Prostate gland (tissue), 2 donors: ENCODE measurements at places on chromosomes 16 and 17. TPM values are rescaled to one million over a fixed set of nuclear protein-coding genes. Genes with fewer than 3 reads are reported as not detected.

Gene CRAMP1
- total RNA-seq: 12.7 TPM

Gene LRRC37A
- 2.8 TPM for total RNA-seq

Gene ARL5C
- not detected for total RNA-seq

Gene IGSF6
- total RNA-seq: 4.5 TPM

Gene HOXB1
- not detected for total RNA-seq

Gene PRAC1
- total RNA-seq: 56.7 TPM

Gene TBC1D3K
- not detected for total RNA-seq

Gene NTN3
- not detected for total RNA-seq

Gene GNGT2
- total RNA-seq: not detected

Gene C1QL1
- total RNA-seq: 1.1 TPM

Gene CCL17
- total RNA-seq: not detected

Gene SOX8
- total RNA-seq: 11.9 TPM

Gene KRT10
- 23.6 TPM for total RNA-seq

Gene KIF2B
- not detected for total RNA-seq

Gene ZACN
- not detected for total RNA-seq

Gene CD68
- total RNA-seq: 12.3 TPM

Gene EFCAB5
- total RNA-seq: not detected

Gene PLA2G10
- total RNA-seq: not detected

Gene DNAI2
- 4.3 TPM for total RNA-seq

Gene TSNAXIP1
- total RNA-seq: 8.0 TPM

Gene WWP2
- total RNA-seq: 66.3 TPM

Gene GINS2
- total RNA-seq: 4.5 TPM

Gene HP
- total RNA-seq: 2.5 TPM

Gene FN3K
- total RNA-seq: 32.2 TPM

Gene KRTAP9-8
- not detected for total RNA-seq

Gene SAMD14
- total RNA-seq: 2.5 TPM
